DMS79 (cell line): ENCODE measurements at places on chromosomes 5 and 9.

DNA sequence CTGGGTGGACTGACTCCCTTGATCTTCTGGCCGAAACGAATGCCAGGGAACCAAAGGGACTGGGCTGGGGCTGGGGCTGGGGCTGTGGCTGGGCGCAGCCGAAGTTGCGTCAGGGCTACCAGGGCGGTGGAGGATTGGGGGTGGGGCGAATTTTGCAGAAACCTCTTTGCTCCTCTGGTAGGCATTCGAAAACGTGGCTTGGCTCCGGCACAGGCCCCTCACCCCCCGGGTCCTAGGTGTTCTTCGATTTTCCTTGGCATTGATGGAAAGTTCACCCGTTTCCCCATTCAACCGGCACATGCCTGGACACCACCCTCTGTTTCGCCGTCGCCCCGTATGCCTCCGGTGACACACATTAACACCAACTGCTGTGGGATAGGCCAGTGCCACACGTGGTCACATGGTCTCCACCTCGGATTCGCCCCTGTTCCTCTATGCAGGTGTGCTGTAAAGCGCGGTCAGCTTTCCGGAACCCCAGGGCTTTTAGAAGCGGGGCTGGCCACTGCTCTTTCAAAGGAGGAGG lies 477.1 kb downstream of the SPATA31A7 start:
- DNase-seq: no peak

- no peak for DNase-seq
Observed at GRCh38 chr9:99351647-99352046, 129.6 kb downstream of the SEC61B start.

- DNase-seq: no peak
Observed at GRCh38 chr5:148780711-148781110, 45.7 kb upstream of the ADRB2 start.

- no peak for DNase-seq
Observed at GRCh38 chr5:64292611-64293215, 127.1 kb downstream of the RNF180 start.

GRCh38 chr5:78112931-78113330 lies 181.6 kb downstream of the AP3B1 start:
- no peak for DNase-seq

DNA sequence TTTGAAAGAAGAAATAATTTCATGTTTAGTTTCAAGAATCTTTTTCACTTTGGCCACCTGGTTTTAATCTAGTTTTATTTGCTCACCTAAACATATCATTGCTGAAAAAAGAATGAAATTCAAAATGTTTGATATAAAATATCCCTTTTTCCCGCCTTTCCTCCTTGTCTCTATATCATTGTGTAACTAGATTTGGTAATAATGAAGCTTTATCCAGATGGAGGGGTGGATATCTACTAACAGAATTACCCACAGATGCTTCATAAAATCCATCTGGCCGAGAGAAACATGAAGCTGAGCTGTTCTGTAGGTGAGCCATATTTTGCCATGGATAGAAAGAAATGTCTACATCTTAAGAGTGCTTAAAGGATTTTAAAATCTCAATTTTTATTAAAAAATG lies 214.7 kb downstream of the ICE1 start:
- DNase-seq: no peak

DNA sequence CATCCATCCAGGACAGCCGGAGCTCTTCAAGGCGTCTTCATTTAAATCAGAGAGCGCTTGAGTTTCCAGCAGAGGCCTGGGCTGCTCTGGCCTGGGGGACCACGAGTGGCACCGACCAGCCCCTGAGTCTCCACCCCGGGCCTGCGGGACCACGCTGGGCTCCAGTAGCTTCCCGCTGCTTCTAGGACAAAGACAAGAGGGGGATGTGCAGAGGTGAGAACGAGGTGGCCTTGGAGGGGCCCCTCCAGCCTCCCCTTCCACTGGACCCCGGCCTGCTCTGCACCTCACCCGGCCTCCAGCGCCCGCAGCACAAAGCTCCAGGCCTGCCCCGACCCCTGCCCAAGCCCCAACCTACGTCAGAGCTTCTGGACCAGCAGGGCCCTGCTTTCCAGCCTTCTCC lies 81.6 kb downstream of the IRX2 start:
- DNase-seq: no peak

DNA sequence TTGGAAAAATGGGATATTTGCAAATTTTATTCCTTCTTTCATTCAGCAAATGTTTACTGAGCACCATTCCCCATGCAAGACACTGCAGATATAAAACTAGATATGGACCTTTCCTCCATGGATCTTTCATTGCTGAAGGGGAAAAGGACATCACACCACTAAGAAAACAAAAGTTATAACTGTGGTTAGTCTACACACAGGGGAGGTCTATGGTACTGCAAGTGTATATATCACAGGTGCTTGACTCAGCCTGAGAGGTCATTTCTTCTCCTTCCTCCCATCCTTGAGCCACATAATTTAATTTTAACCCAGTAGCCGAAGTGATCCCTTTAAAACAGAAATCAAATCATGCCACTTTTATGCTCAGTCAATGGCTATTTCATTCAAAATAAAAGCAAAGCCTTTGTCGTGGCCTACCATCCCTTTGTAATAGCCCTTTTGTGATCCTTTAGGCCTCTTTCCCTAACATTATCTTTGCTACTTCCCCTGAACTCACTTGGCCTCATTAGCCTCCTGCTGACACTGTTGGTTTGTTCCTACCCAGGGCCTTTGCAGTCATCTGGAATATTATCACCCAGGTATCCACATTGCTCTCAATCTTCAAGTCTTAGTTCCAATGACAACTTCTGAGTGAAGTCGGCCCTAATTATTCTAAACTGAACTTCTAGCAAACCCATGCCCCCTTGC lies 213.2 kb downstream of the GABRB2 start:
- no peak for DNase-seq

GRCh38 chr5:127186657-127187056 lies 103.9 kb upstream of the MEGF10 start:
- no peak for DNase-seq

DNA sequence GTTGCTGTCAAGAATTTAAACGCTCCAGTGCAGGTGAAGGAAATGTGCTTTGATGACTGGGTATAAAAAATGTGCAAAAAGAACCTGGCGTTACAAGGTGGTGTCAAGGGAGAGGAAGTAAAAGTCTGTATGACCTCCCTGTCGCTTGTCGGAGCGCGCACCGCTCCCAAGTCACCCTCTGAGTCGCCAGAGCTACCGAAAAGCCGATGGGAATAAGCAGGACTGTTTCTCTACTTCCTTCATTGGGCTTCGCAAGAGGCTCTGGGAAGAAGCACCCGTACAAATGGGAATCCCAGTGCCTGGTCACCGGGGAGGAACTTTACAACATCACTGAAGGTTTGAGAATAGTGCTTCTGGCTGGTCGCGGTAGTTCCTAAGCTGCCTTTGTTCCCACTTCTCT lies 1.3 kb upstream of the DMRT2 start:
- no peak for DNase-seq

DNA sequence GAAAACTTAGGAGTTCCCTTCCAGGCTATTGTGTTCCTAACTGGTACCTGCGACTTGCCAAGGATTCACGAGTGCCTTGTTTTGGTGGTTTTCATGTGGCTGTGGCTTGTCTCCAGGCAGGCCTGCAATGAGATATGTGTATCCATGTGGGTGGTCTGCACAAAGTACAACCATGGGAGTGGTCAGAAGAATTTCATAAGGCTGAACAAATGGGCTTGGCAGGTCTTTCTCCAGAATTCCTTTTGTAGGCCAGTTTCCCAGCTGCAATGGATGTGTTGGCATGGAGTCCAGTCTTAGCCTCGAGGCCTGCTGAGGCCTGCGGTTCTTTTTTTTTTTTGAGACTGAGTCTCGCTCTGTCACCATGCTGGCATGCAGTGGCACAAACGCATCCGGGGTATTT lies 28.8 kb upstream of the MELK start:
- no peak for DNase-seq

- DNase-seq: no peak
Observed at GRCh38 chr5:5246736-5247135, 106.6 kb downstream of the ADAMTS16 start.

- no peak for DNase-seq
Observed at GRCh38 chr9:2496169-2496568, 125.4 kb upstream of the VLDLR start.
